ENCODE measurements at places on chromosomes 1 and 21.

DNA sequence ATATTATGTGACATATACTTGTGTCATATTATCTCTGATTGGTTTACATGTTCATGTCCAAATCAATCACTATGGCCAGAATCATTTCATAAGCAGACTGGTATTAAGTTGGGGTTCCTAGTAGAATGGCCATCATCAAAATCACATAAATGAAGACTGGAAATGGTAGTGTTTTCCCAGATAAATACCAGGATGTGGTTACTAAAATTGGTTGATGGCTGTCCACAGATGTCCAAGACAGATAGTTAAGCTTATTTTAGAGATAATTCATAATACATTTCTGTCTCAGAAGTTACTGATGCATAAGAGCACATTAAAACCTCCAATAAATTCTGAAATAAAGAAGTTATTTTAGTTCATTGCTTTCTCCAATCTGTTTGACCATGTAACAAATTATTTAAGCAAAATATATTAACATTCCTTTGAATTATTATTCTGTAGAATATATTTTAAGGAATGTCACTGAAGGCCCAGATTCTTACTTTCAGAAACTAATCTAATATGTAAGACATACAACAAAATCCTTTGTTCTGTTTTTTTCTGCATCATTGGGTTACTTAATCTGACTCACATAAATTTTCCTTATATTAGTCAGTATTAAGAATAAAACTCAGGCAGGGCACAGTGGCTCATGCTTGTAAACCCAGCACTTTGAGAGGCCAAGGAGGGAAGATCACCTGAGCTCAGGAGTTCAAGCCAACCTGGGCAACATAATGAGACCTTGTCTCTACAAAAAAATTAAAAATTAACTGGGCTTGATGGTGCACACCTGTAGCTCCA, 483.9 kb downstream of the PTPRC start:
- no peak for DNase-seq

DNA sequence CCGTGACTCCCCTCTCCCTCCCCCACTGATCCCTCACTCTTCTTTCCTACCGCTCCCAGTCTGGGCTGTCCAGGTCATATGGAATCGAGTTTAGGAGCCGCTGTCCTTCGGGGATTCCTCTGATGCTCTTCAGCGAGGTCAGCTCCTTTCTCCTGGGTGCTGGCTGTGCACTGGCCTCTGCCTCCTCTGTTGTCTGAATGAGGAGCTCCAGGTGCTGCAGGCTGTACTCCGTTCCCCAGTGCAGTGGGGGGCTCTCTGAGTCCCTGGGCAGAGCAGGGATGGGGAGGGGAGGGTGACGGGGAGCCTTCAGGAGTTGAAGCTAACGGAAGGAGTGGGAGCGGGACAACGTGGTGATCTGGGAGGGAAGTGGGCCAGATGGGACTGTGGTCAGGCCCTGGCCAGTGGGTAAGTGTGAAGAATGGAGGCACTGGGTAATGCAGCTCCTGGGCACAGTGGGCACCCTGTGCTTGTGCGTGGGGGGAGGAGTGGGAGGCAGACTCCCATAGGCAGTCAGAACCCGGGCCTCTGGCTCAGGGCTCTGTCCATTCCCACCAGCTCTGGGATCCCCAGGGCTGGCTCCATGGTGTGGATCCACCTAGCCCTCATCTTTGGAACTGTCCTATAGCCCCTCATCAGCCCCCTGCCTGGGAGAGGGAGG, 59.5 kb upstream of the TLR5 start:
- DNase-seq: no peak

- DNase-seq: no peak
These were observed 2.9 kb downstream of the TRIM63 start for GRCh38 chr1:26064553-26064952.

GRCh38 chr1:54018635-54019034, 649 bp upstream of the LDLRAD1 start:
- no peak for DNase-seq

DNA sequence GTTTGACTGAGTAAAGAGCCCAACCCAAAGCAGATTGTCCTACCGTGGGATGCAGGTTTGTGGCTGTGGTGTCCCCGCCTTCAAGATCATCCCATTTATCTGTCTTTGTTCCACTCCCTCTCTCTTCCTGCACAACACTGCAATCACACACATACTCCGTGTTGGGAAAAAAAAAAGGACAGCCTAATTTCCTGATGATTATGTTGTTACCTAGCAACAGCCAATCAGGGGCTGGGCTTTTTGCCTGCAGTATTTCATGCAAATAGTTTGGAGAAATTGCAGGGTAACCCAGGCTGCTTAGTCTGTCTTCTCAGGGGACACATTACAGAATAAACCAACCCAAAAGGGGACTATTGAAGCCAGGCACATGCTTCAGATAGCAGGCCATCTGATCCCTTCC, 38.3 kb downstream of the PHC2 start:
- DNase-seq: no peak

DNA sequence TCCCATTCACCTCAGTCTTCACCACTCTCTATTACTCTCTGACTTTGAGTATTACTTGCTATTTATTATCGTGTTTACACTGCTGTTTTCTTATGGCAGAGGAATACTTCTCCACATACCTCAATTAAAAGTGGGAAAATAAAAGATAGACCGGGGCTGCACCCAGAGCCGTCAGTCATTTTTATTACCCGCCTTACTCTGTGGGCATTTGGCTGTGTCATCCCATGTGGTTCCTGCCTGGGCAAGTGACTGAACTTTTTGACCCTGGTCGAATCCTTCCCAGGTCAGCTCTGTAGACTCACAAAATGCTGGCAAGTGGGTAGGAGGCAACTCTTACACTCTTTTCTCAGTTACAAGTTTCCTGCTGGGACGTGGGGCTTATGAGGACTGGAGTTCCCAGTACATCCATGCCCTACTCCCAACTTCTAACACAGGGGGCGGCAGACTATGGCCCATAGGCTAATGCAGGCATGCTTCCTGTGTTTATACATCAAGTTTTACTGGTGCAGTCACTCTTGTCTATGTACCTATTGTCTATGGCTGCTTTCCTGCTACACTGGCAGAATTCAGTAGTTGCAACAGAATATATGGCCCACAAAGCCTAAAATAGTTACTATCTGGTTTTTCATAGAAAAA, 69.5 kb upstream of the KCND3 start:
- DNase-seq: no peak

GRCh38 chr1:92968138-92969032, 7.1 kb upstream of the DIPK1A start:
- DNase-seq: no peak

DNA sequence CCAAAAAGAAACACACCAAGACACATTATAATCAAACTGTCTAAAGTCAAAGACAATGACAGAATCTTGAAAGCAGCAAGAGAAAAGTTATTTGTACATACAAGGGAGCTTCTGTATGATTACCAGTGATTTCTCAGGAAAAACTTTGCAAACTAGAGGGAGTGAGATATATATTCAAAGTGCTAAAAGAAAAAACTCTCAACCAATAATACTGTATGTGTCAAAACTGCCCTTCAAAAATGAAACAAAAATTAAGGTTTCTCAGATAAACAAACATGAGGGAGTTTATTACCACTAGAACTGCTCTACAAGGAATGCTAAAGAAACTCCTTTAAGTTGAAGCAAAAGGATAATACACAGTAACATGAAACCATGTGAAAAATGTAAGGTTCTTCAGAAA, 79.4 kb downstream of the LBR start:
- no peak for DNase-seq

GRCh38 chr1:207873055-207873890, 37.7 kb downstream of the CD34 start:
- DNase-seq: no peak

DNA sequence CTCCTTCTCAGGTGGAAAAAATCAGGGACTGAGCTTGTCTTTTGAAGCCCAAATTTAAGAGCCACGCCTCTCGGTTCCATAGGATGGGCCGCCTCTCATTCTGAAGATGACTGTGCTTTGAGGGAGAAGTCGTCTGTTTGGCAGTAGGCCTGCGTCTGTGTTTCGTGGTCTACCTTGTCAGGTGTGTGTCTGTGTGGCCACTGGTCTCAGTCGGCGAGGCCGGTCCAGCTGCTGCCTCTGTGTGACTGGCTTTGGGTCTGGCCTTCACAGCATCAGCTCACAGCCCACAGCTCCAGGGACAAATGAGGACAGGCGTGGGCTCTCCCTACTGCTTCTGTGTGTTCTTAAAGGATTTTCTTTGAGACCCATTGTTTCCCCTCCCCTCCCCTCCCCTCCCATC, 50.3 kb downstream of the B3GALT5 start:
- DNase-seq: no peak

DNA sequence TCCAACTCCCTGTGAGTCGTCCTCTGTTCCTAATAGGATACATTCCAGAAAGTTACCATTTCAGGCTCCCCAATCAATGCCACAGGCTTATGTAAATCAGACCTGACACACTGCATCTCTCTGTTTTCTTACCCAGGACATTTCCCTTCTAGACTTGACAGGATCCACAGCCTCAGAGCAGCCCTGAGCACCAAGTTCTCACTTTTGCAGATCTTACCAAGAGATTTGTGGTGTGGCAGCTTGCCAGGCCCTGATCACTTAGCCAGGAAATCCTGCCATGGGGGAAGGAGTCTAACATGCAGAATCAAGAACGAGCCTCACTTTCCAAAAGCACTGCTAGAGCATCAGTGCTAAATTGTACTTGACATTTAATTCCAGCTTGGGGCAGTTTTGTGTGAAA, 202.9 kb downstream of the TBX15 start:
- no peak for DNase-seq

GRCh38 chr21:34593954-34594531, 20.9 kb downstream of the RCAN1 start:
- no peak for DNase-seq

- DNase-seq: no peak
These were observed 1.2 kb downstream of the OLIG1 start for GRCh38 chr21:33070998-33071769.

DNA sequence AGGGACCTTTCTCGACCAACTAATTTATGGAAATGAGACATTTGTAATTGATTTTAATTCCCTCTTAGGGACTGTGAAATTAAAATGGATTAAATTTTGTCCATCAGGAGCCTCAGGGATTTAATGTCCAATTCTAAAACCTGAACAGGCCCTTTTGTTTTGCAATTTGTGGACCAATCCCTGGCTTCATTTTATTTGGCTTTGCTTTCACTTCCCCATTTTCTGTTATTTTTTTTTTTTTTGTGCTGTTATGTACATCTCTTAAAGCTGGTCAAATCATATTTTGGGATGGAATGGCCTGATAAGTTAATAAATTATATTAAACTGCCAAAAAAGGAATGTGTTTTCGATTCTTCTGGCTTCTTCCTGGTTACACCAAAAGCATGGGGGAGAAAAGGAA, 28.9 kb downstream of the ZSCAN20 start:
- no peak for DNase-seq

- no peak for DNase-seq
These were observed 263.9 kb downstream of the NTNG1 start for GRCh38 chr1:107404756-107405155.

DNA sequence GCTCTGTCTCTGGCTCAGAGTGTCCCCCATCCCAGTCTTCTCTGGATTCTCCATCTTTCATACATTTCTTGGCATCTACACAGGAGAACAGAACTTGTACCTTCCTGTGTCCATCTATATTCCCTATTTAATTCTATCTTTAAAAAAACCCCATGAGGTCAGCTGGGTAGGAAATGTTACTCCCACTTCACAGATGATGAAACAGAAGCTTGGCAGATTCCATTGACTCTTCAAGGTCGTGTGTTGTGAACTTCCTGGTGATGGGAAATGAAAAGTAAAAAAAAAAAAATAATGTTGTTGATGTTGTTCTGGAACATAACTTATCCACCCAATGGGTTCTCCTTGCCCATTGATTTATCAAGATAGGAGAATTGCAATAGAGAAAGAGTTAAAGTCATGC, 8.9 kb downstream of the CHI3L2 start:
- no peak for DNase-seq

- no peak for DNase-seq
These were observed 2.2 kb downstream of the C1QTNF12 start for GRCh38 chr1:1244192-1244811.

DNA sequence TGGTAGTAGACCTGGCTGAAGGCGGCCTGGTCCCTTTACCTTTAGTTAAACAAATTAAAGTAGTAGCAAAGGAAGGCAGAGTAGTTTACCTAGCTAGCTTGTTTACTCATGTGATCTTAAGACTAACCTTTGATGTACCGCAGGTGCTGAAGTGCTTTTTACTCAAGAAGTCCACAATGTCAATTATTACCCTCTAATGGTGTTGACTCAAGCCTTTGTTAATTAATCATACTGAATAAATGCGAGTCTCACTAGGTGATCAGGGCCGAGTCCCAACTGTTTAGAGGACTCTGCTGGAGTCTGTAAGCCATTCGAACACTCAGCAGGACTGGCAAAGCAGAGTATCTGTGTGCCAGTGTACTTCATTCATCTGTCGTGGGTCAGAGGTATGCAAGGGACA, 381.1 kb upstream of the NCAM2 start:
- peak; percentile 69 for DNase-seq

- DNase-seq: no peak
These were observed 1039.4 kb upstream of the B3GALT2 start for GRCh38 chr1:194225821-194226220.

DNA sequence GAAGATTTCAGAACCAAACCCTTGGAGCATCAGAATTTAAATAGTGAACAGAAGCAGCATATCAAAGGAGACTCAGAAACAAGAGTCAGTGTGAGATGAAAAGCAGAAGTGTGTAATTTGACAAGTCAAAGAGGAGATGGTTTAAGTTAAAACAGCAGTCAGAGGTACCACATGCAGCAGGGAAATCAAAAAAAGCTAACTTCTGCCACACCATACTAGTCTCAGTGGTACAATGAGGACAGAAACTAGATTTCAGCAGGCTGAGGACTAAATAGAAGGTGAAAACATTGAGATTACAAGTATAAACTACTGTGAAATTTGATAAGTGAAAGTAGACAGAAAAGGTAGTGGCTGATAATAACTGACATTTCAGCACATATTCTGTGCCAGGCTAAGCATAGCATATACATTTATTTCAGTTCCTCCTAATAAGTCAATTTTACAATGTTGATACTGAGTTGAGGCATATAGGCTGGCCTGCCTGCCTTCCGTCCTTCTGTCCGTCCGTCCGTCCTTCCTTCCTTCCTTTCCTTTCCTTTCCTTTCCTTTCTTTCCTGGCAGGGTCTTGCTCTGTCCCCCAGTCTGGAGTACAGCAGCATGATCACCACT, 12.6 kb downstream of the SUCO start:
- DNase-seq: no peak

- DNase-seq: no peak
These were observed 74.8 kb upstream of the BCL9 start for GRCh38 chr1:147466543-147466942.

DNA sequence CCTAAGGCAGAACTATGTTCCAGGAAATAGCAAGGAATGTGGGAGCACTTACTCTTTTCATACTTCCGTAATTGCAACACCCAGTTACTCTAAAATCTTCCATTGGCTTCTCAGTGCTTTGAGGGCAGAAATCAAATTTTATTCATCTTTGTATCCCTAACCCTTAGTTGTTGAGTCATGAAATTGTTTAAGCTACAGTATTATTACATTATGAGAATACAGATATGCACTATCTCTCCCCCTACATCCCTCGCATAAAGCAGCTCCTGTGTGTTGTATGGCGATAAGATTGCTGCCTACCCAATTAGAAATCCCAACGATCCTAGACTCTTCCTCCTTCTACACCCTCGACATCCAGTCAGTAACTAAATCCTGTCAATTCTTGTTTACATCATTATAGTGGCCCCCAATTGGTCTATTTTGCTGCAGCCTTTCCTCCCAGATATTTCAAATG, 2.6 kb downstream of the AIDA start:
- no peak for DNase-seq
